ENCODE measurements at places on chromosomes 7 and 10.

GRCh38 chr7:69803699-69804516, 205.6 kb downstream of the AUTS2 start:
- no peak for DNase-seq

DNA sequence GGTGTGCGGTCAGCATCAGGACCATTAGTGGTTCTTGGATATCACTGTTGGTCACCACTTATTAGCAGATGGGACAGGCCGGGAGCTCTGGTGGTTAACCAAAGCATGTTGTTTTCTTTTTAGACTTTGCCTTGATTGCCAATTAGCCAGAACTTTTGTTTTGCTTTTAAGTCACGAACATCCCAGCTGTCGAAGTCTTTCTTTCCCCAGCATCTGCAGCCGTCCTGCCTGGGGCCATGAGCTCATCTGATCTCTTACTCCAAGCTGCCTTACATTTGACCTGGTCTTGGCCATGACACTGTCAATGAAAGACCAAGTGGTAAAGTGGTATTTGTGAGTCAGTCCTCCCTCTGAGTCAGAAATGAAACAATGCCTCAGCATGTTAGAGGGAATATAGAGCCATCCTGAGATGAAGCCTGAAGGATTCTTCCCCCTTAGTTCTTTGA, 53.9 kb upstream of the CREB5 start:
- DNase-seq = no peak

- DNase-seq = no peak
Measured at GRCh38 chr10:14742815-14743214, 31.9 kb downstream of the FAM107B start.

- DNase-seq = no peak
Measured at GRCh38 chr10:1530871-1531517, 206.3 kb downstream of the ADARB2 start.

- DNase-seq = no peak
Measured at GRCh38 chr7:149714910-149715471, 58.4 kb downstream of the ZNF467 start.

DNA sequence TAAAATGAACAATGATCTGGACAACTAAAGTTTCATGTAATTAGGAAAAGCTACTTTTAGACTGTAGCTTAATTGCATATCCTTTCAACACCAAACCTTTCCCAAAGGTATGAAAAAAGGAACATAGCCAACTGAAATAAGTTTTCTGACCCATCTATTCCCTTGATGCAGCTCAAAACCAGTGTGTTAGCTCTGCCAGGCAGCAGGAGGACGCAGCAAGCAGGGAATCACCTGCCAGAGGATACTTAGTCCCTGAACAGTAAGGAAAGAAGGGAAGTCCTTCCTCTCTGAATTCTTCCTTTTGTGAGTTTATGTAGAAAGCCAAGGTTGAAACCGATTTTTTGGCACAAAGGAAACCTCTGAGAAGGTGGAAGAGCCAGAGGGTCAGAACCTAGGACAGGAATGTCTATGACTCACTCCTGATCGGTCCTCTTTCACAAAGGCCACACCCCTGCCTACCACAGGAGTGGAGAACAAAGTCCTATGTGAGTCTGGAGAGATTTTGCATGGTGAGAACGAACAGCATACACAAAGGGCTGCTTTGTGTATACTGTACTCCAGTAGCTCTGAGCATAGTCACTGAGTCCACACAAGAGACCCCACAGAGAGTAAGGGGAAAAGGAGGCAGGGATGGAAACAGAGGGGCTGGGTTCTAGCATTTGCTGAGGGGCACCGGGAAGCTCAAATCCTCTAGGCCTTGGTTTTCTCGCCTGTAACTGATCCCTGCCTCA, 68.8 kb upstream of the GSDME start:
- DNase-seq = peak; percentile 84

- DNase-seq = no peak
Measured at GRCh38 chr10:23195846-23196600, 3.9 kb downstream of the PTF1A start.

GRCh38 chr7:114086914-114087652, 168.3 kb upstream of the PPP1R3A start:
- DNase-seq = peak; percentile 39

DNA sequence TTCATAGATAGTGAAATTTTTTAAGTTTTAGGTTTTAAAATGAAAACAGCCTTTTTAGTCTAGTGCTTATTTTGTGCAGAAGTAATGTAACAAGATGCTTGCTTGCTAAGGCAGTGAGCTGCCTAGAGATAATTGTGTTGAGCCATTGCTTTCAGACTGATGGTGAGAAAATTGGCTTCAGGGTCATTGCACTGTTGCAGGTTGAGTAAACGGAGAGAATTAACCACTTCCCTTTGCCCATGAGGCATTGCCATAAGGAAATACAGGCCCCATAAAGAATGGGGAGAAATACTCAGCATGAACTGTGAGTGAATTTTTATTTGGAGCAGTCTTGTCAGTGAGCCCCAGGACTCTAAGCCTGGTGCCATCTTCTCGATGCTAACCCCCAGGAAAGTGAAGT, 140.5 kb downstream of the LRRC4 start:
- no peak for DNase-seq

DNA sequence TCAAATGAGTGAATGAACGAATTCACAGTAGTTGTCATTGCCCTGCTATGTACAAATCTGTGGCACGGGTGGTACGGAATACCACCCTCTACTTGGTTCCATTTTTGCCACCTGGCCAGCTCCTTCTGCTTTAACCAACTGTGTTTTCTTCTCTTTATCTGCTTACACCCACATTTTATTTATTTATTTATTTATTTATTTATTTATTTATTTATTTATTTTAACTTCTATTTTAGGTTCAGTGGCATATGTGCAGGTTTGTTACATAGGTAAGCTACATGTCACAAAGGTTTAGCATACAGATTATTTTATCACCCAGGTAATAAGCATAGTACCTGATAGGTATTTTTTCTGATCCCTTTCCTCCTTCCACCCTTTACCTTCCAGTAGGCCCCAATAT, 42.2 kb upstream of the CAPZA2 start:
- DNase-seq = no peak

DNA sequence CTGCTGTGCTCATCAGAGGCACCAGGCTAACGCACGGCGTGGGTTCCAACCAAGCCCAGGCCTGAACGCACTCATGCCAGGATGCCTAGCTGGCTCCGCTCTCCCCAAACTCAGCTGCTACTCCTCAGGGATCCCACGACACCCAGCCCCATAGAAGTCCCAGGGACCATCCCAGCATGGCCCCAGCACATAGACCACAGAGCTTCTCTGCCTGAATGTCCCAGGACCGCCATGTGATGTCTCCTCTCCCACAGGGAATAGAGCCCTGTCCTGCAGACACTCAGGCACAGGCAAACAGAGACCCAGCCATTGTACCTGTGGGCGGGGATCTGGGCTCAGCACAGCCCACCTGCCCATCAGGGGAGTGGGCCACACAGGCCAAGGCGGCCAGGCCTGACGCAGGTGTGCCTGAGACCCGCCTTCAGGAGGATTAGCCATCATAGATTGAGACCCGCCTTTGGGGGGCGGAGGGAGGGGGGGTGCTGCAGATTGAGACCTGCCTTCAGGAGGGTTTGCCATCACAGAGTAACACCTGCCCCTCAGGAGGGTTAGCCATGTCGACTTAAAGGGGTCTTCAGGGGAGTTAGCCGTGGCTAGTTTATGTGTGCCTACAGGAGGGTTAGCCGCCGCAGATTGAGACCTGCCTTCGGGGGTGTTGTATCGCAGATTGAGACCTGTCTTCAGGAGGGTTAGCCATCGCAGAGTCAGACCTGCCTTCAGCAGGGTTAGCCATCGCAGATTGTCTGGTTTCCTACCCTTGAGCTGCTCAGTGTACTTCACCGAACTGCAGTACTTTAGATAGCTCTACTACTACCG, 29.0 kb downstream of the RASGEF1A start:
- no peak for DNase-seq

DNA sequence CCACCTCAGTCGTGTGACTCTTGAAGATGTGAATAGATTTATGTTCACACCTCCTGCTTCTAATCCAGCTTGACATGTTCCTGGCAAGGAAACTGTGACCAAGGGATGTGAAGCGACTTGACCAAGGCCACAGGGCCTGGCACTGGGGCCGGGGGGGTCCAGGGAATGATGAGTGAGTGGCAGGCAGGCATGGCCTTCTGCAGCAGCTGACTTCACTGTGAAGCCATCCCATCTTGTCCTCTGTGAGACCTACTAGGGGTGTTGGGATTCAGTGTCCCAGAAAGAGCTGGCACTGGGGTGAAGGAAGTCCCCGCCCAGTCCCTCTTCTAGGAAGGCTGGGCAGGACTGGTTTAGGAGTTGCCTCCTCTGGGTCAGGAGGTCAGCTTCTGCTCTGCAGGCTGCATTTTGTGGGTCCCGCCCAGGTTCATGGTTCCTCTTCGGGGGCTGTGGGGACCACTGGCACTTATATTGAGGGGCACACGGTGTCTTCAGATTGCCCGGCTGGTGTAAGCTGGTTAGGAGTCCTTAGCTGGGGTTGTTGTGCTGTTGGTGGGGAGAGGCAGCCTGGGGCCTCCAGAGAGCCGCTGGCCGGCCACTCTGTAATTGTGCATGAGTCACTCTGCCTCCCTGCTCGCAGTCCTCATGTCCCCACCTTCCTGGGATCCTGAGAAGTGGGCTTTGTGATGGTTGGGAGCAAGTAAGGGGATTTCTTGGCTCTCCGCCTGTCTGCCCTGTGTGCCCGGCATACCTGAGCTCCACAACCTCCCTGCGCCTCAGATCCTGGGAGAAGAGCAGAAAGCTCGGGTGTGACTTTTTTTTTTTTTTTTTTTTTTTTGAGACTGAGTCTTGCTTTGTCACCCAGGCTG, 11.0 kb downstream of the ZMIZ1 start:
- DNase-seq = peak; percentile 76

- peak; percentile 5 for DNase-seq
Measured at GRCh38 chr10:86961481-86962091, 3.2 kb downstream of the SNCG start.

DNA sequence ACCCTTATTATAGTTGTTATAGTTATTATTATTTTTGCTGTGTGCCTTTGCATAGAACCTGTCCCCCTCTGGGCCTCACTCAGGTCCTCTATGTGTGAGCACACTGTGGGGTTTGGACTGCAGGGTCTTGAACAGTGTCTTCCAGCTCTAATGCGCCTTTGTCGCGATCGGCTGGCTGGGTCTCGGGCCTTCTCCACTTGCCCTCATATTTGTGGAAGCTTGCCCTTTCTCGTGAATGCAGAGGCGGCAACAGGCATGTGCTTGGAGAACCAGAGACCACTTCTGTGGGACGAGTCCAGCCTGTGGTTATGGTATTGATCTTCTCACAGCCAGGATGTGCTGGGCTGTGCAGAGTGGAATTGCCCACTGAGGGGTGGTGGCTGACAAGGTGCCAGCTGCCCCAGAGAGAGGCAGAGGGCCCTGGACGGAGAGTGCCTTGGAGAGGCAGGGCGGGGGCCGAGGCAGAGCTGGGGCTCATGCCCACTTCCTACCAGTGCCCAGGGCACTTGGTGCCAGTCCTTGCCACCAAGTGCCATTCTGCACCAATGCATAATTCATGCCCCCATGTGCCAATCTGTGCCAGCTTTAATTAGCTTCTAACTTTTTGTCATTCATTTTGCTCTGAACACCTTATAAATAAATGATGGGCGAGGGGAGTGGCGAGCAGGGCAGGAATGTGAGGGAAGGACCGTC, 6.8 kb upstream of the CDH23 start:
- no peak for DNase-seq

GRCh38 chr10:932589-932988, 1.1 kb upstream of the LARP4B start:
- DNase-seq = no peak

GRCh38 chr10:47091421-47091820, 180.2 kb downstream of the PTPN20 start:
- DNase-seq = no peak

DNA sequence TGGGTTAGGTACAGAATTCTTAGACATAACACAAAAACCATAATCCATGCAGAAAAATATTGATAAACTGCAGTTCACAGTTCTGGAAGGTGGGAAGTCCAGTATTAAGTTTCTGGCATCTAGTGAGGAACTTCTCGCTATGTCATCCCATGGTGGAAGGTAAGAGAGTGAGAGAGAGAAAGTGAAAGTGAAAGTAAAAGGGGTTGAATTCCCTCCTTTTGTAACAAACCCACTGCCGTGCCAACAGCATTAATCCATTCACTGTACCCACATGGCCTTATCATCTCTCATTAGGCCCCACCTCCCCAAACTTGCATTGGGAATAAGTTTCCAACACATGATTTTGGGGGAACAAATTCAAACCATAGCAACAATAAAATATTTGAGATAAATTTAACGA, 17.1 kb downstream of the ZNF485 start:
- no peak for DNase-seq

- DNase-seq = no peak
Measured at GRCh38 chr7:23965296-23965695, 255.3 kb downstream of the STK31 start.

DNA sequence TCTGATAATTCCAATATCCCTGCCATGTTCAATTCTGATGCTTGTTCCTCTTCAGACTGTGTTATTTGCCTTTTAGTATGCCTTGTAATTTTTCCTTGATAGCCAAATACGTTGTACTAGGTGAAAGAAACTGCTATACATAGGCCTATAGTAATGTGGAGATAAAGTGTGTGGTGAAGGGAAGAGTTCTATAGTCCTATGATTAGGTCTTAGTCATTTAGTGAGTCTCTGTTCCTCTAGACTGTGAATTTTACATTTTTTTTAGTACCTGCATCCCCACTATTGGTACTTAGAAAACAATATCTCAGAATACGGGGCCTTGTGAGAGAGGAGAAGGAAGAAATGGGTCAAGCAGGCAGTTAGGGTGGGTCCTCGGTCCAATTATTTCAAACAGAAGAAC, 59.6 kb upstream of the SEMA3E start:
- no peak for DNase-seq

GRCh38 chr7:28110427-28111012, 70.1 kb downstream of the JAZF1 start:
- DNase-seq = no peak

DNA sequence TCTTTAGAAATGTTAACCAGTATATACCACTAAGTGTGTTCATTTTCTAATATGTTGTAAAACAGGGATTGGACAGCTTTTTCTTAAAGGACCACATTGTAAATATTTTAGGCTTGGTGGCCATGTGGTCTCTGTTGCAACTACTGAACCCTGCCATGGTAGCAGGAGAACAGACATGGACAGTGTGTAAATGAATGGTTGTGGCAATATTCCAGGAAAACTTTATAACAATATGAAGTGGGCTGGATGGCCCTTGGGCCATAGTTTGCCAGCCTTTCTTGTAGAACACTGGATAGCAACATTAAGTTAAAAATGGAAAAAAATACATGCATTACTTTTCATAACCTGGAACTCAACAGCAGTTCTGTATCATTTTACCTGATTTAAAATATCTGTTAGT, 61.0 kb downstream of the SND1 start:
- DNase-seq = no peak

DNA sequence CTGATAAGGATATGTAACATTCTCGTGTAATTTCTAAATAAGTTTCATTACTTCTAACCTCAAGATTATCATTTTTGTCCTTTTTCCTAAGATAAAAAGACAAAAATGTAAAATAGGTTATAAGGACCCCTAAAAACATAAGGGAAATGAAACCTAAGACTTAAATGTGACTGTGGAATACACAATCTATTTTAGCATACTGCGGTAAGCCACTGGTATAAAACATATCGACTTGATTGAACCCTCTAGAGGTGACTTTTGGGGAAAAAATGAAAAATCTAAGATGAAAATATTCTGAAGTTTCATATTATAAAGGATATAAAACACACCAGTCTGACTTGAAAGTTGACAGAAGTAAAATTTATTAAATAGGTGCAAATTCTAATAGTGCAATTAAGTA, 1.9 kb downstream of the NAMPT start:
- no peak for DNase-seq

GRCh38 chr7:28091190-28091589, 89.4 kb downstream of the JAZF1 start:
- no peak for DNase-seq
